ENCODE measurements at places on chromosomes 6 and 20.

DNA sequence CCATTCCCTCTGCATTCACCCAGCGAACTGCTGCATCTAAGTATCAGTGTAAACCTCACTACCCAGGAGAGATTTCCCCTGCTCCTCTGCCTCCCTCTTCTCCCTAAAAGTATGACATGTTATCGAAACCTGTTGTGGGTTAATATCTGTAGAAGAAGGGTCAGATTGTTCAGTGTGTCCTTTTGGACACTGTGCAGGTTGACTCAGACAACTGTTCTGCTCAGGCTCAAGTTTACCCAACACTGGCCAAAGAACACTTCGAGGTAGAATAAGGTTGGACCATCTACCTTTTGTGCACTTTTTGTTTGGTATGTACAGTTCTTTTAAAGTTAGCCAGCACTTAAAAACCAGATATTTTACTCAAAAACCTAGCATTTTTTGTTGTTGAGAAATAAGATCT lies 4.6 kb downstream of the NT5DC1 start:
- DNase-seq, result no peak

DNA sequence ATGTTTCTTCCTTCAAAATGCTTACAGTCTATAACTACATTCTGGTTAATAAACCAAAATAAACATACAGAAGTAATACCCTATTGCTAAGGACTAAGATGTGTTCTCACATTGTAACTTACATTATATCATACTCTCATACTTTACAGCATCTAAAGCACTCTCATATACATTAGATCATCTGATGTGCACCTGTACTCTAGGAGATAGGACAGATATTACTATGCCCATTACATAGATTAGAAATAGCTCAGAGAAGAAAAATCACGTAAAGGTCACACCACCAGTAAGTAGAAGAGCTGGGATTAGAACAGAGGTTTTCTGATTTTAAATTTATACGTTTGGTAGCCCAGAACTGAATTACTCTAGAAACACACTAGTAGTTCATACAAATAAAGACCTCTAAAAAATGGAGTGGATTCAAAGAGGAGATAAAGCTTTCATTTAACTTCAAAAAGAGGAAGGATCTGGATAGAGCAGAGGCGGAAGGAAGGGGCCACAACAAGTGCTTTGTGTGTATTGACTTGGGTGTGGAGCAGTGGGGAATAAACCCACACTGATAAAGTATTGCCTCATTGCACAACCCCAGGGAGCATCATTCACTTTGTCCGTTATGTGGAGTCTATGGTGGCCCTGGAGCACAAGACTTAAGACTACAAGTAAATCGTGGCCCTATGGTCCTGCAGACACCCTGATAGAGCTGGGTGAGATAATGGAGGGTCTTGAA lies 30.9 kb downstream of the SLC2A12 start:
- DNase-seq, result no peak

DNA sequence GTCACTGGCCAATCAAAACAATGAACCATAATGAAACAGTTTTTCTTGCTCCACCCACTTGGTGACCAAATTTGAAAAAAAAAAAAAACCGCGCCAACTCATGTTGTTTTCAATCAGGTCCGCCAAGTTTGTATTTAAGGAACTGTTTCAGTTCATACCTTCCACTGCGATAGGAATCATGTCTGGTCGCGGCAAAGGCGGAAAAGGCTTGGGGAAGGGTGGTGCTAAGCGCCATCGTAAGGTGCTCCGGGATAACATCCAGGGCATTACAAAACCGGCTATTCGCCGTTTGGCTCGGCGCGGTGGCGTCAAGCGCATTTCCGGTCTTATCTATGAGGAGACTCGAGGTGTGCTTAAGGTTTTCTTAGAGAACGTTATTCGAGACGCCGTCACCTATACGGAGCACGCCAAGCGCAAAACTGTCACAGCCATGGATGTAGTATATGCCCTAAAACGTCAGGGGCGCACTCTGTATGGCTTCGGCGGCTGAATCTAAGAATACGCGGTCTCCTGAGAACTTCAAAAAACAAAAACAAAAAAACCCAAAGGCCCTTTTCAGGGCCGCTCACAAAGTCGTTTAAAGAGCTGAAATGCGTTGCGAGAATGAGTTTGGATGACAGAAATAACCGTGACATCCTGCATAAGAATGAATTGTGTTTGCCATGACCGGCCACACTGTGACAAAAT lies 16.7 kb downstream of the HFE start:
- DNase-seq, result peak; percentile 88

GRCh38 chr20:35489717-35490116 lies 34.3 kb downstream of the CEP250 start:
- DNase-seq, result no peak

GRCh38 chr6:22513667-22514066 lies 55.7 kb upstream of the HDGFL1 start:
- DNase-seq, result no peak

- DNase-seq, result no peak
Measured at GRCh38 chr20:62762801-62763368, 33.4 kb upstream of the MRGBP start.

- no peak for DNase-seq
Measured at GRCh38 chr6:135438907-135439535, 58.5 kb downstream of the AHI1 start.

DNA sequence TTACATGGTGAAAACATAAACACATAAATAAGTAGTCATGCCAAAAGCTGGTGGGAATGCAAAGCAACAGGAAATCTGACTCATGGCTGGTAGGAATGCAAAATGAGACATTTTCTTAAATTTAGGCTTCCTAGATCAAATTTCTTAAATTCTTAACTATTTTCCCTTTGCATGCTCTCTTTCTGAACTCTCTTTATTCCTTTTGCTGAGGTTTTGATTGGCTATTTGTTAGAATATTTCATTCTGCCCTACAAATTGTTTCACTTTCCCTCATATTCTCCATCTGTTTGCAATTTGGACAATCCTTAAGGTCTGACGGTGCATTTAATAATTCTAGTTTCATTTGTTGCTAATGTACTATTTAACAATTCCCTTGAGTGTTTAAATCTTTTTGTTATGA lies 437.5 kb upstream of the RGS17 start:
- no peak for DNase-seq

- no peak for DNase-seq
Measured at GRCh38 chr20:41670631-41671030, 52.5 kb upstream of the CHD6 start.

GRCh38 chr6:150145830-150146229 lies 3.0 kb downstream of the PPP1R14C start:
- no peak for DNase-seq

DNA sequence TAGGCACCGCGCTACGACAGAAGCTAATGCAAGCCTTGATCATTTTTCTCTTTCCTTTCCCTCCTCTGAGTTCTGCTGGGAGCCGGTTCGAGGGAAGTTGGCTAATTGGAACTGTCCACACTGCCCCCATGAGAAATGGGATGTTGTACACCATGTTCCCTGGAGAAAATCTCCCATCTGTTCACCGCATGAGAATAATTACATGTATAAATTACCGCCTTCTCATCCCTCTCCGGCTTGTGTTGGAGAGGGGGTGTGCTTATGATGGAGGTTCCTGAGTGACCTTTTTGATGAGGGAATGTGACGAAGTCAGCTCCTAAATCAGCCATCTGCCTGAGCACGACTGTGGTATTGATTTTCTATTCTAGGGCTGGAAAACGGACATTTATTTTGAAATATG lies 320.2 kb upstream of the SULF2 start:
- no peak for DNase-seq

GRCh38 chr20:24132246-24132645 lies 143.7 kb upstream of the GGTLC1 start:
- DNase-seq, result no peak

GRCh38 chr20:25668446-25668845 lies 28.2 kb downstream of the ZNF337 start:
- DNase-seq, result no peak

- no peak for DNase-seq
Measured at GRCh38 chr6:23307516-23307915, 738.1 kb downstream of the HDGFL1 start.

DNA sequence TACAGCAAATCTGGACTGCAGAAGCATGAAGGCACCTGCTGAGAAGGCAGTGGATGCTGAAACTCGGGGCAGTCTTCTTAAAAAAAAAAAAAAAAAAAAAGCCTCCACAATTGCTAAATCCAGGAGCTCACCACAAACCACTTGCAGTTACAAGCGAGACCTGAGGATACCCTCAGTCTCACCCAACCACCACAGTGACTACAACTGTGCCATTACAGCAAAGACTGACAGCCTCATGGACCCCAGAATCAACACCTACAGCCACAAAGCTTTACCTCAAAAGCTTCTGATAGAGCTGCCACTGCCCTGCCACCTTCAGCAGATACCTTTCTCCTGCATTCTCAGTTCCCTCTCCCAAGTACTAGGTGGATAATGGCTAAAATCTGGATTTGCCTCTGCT lies 9.0 kb downstream of the COL21A1 start:
- no peak for DNase-seq

DNA sequence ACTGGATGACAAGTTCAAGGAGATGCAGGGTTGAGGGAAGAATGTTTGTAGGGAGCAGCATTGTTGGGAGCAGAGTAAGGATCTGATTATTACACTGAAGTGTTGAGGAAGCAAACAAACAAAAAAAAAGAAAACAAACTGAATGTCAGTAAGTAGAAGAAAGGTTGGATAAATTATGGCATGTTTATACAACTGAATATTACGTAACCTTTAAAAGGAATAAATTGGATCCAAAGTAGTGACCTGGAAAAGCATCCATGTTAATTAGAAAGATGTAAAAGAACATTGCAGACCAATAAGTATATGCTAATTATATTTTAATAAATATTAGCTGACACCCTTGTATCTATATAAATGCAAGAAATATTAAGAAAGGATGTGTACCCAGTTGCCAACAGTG lies 12.8 kb upstream of the TSPYL1 start:
- no peak for DNase-seq

- DNase-seq, result no peak
Measured at GRCh38 chr6:149899926-149900619, 2.2 kb upstream of the RAET1E start.

- no peak for DNase-seq
Measured at GRCh38 chr6:85395746-85396145, 54.1 kb upstream of the NT5E start.

DNA sequence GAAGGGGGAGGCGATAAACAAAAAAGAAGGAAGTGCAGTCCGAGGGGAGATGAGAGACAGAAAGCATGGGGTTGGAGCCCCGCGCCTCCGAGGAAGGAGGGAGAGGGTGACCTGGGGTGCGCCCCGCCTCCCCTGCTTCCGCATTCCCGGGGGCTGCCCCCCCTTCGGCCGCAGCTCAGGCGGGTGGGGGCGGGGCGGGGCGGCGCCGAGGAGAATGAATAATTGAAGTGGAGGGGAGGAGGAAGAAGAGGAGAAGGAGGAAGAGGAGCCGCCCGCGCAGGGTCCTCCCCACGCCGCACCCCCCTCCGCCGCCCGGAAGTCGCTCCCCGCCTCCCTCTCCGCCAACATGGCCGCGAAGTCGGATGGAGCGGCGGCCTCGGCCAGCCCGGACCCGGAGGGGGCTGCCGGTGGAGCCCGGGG lies at the start of gene XKR7:
Gene XKR7, plus strand, starts transcription at position 322 of the 420 bp plus-strand sequence. Its CDS starts 25 bp downstream, at position 347.
- peak; percentile 14 for DNase-seq

- no peak for DNase-seq
Measured at GRCh38 chr6:168270274-168271172, 49.1 kb downstream of the DACT2 start.

DNA sequence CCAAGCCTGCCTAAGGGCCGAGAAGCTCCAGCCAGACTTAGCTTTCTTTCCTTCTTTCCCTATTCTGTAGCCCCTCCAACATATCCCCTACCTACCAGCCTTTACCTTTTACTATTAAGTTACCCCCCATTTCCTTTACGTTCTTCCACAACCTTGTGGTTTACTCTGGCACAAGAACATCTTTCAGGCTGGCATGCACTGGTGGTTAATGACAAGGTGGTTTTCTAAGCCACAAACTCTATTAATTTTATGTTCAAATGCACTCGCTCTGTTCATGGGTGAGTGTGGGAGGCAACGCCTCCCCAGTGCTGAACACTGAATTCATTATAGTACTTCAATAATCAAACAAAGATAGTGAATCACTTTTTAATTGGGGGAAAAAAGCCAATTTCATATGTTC lies 64.4 kb downstream of the TRERF1 start:
- no peak for DNase-seq

DNA sequence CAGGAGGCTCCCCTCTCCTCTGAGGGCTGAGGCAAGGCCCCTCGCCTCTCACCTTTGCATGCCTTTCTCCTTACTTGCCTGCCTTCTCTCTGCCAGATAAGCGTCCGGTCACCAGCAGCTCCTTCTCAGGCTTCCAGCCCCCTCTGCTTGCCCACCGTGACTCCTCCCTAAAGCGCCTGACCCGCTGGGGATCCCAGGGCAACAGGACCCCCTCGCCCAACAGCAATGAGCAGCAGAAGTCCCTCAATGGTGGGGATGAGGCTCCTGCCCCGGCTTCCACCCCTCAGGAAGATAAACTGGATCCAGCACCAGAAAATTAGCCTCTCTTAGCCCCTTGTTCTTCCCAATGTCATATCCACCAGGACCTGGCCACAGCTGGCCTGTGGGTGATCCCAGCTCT lies 21.3 kb upstream of the PPARD start:
- DNase-seq, result no peak

DNA sequence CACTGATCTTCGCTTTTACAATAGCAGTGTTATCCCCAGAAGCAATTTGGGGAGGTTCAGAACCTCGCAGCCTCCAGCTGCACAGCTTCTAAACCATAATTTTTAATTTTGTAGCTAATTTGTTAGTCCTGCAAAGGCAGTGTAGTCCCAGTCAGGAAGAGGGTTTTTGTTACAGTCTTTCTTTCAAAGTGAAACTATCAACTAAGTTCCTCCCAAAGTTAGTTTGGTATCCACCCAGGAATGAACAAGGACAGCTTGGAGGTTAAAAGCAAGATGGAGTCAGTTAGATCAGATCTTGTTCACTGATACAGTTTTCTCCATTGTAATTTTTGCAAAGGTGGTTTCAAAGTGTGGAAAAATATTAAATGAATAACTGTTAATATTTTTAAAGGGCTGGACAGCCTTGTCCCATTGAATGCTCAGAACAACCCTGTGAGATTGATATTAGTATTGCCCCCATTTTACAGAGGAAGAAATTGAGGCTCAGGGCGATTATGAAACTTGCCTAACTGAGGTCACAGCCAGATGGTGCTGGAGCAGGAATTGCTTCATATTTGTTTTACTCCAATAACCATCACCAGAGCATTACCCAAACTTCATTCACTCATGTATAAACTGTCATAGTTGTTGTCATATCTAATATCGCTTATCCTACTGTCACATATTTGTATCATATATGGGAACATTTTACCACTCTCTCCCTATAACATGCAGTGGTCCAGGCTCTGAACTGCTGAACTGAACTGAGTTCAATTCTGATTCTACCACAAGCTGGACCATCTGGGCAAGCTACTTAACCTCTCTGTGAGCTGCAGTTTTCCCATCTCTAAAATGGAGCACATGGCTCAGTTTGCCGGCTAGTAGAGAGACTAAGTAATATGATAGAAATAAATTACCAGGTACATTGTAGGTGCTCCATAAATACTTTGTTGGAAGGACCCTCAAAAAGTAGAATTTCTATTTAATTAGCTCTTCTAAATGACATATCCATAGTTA lies 213.8 kb downstream of the BCAS1 start:
- no peak for DNase-seq
